ENCODE measurements at places on chromosomes 5 and 9.

- DNase-seq: no peak
Measured at GRCh38 chr5:149108651-149109280, 32.5 kb upstream of the ABLIM3 start.

GRCh38 chr5:122351416-122352157 is 39.5 kb downstream of the SNCAIP start:
- no peak for DNase-seq

DNA sequence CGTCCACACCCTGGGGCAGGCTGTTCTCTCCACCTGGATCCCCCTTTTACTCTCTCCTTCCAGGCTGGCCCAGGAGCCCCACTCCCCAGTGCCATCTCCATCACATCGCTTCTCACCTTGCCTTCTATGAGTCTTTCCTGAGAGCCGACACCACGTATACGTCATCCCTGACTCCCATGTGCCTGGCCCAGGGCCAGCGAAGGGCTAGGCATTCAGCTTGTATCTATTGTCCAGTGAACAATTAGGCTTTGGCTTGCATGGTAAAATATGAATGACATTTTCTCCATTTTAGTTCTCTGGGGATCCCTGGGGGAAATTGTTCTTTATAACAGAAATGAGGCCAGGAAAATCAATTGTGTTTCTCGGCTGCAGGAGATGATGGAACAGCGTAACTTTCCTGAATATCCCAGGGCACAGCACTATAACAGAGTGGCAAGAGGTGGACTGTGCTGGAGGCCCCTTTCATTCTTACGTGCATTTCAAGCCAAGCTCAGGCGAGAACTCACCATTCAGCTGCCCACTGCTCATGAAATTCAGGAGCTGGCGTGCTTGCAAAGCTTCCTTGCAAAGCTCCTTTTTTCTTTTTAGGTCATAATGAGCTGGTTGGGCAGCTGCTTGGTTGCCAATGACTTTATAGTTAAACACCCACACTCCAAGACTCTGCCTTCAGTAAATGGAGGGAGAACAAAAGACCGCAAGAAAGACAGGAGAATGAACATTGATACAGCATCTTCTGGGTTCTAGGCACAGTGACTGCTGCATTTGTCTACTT is 37.7 kb downstream of the NSG2 start:
- no peak for DNase-seq

DNA sequence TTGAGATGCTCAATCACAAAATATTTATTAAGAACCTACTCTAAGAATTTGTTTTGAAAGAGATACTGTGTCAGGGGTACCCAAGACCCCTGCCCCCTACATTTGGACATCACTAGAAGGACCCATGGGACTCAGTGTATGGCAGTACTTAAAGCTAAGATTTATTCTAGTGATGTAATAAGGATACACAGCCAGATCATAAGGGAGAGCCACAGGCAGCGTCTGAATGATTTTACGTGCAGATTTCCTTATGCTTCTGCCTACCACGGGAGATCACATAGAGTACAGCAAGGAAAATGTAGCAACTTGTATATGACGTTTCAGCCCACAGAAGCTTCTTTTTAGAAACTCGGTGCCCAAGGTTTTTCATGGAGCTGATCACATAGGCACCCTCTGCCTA is 172.9 kb downstream of the DEPDC1B start:
- no peak for DNase-seq

GRCh38 chr9:86126998-86127972 is 27.9 kb upstream of the GOLM1 start:
- peak; percentile 87 for DNase-seq

- no peak for DNase-seq
Measured at GRCh38 chr9:76203373-76203772, 190.9 kb downstream of the RFK start.

DNA sequence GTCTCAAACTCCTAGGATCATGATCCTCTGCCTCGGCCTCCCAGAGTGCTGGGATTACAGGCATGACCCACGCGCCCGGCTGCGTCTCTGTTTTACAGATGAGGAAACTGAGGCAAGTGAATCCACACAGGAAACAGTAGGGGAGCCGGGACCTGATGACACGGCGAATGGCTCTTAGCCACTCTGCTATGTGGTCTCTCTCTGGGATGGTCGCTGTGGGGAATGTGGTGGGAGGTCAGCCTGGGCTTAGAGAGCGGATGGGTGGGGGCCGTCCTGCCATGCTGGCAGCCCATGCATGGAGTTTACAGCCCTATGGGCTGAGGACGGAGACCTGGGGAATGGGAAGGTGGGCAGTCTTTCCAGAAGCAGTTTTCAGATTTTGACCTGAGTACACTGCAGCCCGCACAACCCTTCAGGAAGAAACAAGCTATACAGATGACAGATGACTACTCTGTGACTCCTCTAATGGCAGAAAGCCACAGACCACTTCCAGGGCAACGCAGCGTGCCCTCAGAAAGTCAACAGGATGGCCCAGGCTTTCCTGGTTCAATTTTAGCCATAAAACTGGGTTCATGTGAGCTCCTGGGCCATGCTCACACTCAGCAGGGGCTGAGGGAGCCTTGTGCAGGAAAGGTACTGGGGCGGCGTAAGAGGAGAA is 136.1 kb upstream of the RAPGEF1 start:
- DNase-seq: peak; percentile 82

DNA sequence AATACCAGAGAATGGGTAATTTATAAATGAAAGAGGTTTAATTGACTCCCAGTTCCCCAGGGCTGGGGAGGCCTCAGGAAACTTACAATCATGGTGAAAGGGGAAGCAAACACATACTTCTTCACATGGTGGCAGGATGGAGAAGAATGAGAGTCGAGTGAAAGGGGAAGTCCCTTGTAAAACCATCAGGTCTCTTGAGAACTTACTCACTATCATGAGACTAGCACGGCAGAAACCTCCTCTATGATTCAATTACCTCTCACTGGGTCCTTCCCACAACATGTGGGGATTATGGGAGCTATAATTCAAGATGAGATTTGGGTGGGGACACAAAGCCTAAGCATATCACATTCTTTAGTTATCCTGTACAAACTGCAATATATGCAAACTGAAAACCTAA is 609.4 kb downstream of the MTRR start:
- DNase-seq: no peak

DNA sequence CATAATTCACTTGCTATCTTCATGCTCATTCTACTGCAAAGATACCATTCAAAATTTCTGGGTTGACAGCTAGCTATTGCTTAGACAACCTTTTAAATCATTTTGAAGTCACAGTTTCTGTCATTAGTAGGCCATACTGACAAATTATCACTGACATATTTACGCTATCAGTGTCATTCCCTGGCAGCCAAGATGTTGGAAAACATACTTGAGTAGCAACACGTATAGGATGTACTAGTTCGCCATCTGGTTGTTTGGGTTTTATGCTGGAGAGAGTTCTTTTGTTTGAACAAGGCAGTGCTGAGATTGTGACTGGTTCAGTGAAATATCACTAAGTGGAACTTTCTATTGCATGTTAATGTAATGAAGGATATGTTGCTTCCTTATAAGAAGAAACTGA is 621.9 kb downstream of the DTWD2 start:
- DNase-seq: no peak

DNA sequence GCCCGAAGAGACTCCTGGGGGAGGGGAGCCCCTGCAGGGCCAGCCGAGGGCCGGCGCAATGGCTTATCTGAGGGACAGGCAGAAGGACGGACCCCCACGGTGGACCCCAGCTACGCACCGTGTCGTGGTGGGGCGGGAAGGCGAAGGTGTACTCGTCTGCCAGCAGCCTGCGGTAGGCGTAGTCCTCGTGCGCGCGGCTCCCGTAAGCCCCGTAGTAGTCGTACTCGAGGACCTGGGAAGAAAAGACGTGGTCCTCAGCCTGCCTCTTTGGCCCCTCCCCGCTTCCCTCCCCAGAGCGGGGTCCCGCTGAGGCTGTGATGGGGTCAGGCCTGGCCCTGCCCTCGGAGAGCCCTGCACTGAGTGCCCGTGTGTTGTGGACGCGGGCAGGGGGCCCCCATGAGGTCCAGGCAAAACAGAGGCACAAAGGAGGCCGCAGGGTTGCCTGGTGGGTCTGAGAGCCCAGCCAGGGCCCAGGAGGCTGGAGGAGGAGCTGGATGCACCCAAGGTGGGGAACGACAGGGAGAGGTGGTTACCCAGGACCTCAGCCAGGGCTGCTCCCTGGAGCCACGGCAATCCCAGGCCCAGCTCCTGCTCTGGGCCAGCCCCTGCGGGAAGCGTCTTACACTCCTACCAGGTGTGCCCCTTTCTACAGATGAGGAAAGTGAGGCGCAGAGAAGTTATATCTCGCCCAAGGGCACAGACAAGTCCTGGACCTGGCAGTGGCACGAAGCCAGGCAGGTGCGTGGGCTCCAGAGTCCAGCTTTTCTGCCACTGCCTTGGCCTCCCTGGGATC is 35.2 kb downstream of the SARDH start:
- no peak for DNase-seq

GRCh38 chr5:170223906-170224305 is 8.9 kb upstream of the C5orf58 start:
- no peak for DNase-seq

DNA sequence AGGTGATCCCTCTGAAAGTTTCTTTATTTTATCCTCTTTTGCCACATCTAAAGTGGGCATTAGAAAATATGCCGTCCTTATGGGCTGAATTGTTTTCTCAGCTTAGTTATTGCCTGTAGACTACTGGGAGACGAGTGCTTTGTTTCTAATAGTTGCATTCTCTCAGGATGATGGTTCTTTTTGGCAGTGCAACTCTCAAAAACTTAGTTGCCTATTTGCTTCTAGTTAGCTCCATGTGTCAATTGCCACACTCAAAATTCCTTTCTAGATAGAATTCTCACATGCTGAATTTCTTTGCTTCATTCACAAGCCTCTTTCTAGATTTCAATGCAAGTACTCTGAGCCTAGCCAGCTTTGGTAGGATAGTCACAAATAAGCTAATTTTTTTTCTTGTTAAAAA is 155.5 kb downstream of the FGF10 start:
- DNase-seq: no peak

DNA sequence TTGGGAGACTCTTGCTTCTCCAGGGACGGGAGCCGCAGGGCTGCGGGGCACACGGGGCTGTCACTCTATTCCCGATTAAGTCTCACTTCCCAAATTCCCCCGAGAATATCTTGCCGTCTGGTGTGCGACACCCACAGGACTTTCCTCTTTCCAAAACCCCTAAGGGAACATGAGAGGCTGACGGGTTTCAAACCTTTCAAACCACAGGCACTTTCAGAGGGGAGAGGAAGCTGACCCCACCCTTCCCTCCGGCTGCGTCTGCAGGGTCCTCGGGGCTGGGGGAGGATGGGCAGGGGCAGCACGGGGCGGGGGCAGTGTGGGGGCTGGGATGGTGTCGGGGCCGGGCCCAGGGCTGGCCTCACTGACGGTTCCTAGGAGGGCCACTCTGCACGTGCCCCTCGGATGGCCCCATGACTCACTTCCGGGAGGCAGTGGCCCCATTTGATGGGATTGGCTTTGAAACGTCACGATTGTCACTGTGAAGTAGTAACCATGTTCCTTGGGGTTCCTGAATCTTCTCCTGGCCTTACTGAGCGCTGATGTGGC is 38.2 kb downstream of the SLC9A3 start:
- DNase-seq: no peak

DNA sequence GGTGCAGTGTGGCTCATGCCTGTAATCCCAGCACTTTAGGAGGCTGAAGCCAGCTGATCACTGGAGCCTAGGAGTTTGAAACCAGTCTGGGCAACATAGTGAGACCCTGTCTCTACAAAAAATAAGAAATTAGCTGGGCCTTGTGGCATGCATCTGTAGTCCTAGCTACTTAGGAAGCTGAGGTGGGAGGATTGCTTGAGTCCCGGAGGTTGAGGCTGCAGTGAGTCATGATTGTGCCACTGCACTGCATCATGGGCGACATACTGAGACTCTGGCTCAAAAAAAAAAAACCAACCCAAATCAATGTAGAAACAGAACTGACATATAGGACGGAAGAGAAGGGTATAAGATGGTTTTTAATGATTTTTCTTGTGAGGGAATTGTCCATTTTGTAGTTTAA is 27.7 kb downstream of the G3BP1 start:
- DNase-seq: peak; percentile 26

DNA sequence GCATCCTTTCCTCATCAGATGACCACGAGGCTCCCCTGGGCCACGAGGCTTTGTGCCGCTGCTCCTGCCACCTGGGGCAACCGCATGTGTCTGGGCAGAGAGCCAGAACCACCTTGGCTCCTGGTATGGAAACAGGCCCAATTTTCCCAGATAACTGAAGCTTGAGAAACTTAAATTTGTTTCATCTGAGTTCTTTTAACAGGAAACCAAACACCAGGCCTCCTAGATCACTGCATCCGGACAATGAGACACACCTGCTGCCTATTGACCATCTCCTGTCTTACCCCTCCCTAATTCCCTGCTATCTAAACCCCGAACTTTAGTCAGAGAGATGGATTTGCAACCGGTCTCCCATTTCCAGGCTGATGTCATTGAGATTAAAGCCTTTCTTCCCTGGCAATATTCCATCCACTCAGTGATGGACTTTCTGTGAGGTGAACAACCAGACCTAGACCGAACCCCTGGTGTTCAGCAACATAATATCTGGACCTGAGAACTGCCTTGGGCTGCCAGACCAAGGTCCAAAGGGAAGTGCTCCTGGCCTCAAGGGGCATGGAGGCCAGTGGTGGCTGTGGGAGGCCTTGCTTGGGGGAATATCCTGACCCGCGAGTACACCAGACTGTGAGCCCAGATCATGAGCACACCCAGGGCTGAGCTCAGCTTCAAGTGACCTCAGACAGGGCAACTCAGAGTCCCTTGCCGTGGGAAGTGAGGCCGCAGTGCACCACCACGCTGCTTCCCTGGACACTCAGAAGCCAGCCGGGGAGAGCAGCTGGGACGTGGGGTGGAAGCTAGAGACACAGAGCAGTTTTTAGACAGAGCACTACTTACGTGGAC is 199.7 kb downstream of the HSPA4 start:
- DNase-seq: peak; percentile 59

DNA sequence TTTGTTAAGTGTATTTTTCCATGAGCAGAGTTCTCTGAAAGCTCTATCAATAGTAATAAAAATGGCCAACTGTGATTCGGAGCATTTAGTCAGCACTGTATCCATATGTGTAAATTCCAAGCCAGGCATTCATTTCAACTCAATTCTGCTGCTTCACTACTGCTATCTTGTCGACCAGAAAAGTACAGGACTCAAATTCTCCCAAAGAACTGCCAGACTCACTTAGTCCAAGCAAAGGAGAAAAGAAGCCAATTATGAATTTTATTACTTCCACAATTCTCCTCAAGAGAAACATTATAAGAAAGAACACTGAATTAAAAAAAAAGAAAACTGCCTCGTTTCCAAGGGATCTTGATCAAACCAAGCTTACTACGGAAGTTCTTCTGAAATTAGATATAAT is 906.3 kb upstream of the DMAC1 start:
- no peak for DNase-seq

GRCh38 chr9:91885746-91886413 is 64.1 kb downstream of the ROR2 start:
- no peak for DNase-seq

Data from PC-3 (cell line).